Stimulated activated CD4-positive, alpha-beta T cell treated with anti-CD3 and anti-CD28 coated beads, Interleukin-12 subunit alpha, Interleukin-12 subunit beta, amount 100 ng/mL, for 4 hours (primary cell): ENCODE measurements at places on chromosomes 6 and 20.

DNA sequence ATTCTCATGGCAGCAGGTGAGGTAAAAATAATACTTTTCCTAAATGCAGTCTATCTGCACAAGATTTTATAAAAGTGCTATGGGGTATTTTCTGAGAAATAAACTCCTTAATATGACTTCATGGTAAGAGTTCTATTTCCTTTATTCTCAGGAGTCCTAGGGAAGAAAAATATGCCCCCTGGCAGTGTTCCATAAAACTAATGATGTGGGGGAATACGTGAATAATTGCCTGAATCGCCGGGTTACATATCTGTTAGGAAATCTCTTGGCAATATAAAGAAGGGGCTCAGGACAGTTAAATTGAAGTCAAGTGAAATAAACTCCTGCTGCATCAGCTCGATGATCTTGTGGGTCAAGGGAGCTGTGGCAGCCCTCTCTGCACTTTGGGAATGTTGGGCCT lies 229.7 kb downstream of the MAFB start:
- DNase-seq: no peak

- DNase-seq: no peak
Measured at GRCh38 chr6:8803181-8803760, 367.9 kb upstream of the SLC35B3 start.

- DNase-seq: no peak
Measured at GRCh38 chr20:2918096-2919049, 45.1 kb downstream of the PTPRA start.

DNA sequence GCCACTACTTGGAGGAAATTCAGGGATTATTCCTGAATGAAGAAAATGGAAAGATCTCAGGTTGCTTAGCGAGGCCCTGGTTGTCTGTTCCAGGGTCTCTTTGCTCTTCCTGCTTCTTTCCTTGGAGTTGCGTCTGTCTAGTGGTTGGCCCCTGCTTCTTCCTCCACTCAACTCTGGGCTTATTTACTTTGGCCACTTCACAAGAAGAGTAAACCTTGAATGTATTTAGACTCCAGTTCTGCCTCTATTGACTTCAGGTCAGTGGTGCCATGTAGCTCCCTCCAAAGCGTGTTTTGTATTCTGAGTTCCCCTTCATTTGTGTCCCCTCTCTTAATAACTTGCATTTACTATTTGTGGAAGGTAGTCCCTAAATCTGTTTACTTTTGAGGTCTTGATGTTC lies 456.5 kb downstream of the UTRN start:
- no peak for DNase-seq

- DNase-seq: peak; percentile 66
Measured at GRCh38 chr6:34235307-34236130, 1.2 kb upstream of the HMGA1 start.

- no peak for DNase-seq
Measured at GRCh38 chr6:7749478-7749877, 23.6 kb downstream of the BMP6 start.

DNA sequence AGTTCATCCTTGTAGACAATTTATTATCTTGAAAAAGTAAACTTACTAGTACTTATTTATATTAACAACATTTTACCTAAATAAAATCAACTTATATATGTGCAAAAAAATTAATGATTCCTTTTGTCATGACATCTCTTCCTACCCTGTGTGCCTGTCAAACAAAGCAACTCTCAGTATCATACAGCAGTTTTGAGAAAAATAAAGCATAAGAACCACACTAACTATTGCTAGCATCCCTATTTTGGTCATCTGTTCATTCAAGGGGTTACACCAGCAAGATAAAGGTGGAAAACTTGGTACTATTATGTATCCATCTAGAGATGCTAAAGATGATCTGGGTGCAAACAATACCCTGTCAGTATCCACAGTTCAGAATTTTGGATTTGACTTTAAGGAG lies 7.4 kb upstream of the HLA-DRB1 start:
- DNase-seq: no peak

GRCh38 chr6:34201455-34202107 lies 35.1 kb upstream of the HMGA1 start:
- no peak for DNase-seq

GRCh38 chr6:51495610-51496396 lies 591.6 kb downstream of the PKHD1 start:
- DNase-seq: no peak

GRCh38 chr20:46934746-46935287 lies 40.2 kb downstream of the EYA2 start:
- no peak for DNase-seq

DNA sequence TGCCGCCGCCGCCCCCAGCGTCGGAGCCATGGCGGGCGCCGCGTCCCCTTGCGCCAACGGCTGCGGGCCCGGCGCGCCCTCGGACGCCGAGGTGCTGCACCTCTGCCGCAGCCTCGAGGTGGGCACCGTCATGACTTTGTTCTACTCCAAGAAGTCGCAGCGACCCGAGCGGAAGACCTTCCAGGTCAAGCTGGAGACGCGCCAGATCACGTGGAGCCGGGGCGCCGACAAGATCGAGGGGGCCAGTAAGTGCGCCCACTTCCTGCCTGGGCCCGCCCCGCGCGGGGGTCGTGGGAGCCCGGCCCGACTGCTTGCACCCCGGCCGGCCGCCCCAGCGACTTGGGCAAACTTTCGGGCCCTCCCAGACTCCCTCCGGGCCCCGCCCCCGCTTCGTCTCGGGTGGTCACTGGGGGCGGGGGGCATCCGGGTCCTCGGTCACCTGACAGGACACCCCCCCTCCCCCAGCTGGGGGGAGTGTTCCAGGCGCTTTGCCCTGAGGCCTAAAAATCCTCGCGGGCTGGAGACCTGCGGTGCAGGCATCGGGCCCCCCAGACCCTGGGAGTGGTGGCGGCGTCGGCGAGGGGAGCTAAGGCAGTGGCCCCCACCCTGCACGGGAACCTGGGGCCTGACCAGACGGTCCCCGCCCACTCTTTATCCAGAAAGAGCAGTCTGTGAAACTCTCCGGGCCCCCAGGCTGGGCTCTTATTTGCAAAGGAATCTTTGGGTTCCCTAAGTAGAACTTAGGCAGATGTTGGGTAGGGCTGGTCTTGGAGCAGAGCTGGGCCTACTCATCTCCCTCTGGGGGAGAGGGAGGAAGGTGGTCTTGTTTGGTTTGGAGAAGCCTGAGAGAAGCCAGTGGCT lies 501 bp downstream of the PLCG1 start:
- DNase-seq: peak; percentile 53

DNA sequence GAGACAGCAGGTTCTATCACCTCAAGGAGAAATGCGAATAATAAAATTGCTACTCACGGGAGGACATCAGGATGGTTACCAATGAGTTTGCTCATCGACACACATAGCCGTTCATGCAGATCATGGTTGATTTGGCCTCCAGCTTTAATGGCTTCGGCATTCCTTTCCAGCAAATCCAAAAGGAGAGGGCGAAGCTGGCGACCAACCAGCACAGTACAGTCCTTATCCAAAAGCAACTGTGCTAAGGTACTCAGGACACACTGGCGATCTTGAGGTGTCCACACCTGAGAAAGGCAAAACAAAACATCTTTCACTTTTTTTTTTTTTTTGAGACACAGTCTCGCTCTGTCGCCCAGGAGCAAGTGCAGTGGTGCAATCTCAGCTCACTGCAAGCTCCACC lies 16.3 kb downstream of the MDN1 start:
- DNase-seq: no peak

GRCh38 chr6:37260444-37260843 lies 2.5 kb upstream of the TMEM217 start:
- no peak for DNase-seq

GRCh38 chr20:39492223-39492797 lies 530.2 kb downstream of the DHX35 start:
- DNase-seq: no peak

DNA sequence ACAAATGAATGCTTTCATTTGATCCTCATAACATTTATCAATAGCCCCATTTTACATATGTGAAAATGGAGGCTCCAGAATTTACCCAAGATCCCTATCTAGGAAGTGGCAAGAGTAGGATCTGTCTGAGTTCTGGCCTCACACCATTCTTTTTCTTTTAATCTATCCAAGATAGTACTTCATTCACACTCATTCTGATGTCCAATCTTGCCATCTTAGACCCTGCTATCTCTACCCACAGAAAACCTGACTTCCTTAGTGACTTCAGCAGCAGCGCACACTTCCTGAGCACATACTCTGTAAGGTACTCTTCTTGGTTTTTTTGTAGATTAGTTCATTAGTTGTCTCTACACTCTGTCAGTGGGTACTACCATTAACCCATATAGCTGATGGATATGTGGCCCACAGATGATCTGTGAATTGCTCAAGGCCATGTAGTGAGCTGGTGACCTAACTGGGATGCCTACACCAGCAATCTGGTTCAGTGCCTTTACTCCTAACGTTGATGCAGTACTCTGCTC lies 36.3 kb downstream of the COX4I2 start:
- DNase-seq: no peak

DNA sequence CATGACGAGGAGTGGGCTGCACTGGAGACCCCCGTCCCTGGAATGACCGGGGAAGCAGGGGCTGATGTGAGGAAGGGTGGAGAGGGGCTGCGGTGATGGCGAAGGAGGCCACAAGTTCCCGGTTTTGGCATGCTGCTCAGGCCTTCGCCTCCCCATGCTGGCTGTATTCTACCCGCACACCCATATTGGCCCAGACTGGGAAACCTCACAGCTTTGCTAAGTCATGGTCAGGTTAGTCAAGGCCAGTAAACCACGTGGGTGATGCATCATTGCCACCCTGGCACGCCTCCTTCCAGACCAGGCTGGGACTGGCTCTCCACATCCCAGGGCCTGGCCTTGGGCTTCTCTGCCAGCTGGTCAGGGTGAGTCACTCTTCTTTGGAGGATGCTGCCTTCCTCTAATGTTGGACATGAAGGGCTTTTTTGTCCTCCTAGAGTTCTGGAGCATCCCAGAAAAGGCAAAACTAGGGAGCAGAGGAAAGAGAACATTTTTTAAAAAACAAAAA lies 53.8 kb downstream of the PCNA start:
- DNase-seq: no peak

DNA sequence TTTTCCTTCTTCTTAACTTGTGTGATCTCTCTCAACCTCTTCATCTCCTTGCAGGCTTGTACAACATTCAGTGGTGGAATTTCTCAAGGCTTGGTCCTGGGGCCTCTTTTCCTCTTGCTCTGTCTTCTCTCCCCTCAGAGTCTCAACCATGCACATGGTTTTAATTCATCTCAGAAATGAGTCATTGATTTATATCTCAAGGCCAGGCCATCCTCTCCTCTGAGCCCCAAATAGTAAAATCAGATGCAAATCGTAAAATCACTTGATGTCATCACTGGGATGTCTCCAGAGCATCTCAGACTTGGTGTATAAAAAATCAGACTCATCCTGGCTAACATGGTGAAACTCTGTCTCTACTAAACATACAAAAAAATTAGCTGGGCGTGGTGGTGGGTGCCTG lies 85.0 kb downstream of the FNDC1 start:
- DNase-seq: no peak

DNA sequence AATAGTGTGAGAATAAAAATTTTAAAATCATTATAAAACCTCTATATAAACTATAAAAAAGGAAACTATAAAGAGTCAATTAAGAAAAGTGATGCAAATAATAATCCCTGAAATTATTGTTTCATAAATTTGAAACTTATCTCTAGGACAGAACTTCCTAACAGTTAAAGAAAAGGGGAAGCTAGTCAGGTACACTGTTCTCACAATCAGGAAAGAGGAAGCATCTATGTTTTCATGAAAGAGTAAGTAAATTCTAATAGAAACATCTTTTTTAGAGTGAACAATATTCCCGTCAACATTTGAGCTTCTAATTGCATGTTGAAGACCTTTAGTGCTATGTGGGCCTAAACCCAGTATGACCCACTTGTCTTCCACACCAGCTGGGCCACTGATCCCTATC lies 1.2 kb upstream of the ADGRF1 start:
- no peak for DNase-seq

DNA sequence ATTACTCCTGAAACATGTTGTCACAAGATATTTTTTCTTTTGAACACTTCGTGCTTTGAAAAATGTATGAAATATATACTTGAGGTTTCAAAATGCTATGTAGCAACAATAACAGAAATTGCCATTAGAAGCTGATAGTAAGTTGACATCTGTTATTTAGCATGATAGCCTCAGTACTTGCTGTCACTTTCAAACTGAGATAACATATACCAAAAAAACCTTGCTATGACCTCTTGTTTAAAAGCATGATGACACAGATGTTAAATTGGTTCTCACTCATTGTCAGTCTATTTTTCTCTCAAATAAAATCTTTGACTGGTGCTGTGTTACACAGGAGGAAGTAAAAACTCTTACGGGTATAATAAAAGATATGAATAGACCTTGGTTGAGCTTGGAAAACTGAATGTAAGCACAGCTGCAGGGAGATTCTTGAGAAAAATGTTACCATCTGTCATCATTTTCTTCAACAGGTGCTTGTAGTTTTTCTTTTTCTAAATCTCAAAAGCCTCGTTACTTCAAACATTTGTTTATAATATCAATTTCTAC lies 18.6 kb downstream of the MOXD1 start:
- DNase-seq: no peak

DNA sequence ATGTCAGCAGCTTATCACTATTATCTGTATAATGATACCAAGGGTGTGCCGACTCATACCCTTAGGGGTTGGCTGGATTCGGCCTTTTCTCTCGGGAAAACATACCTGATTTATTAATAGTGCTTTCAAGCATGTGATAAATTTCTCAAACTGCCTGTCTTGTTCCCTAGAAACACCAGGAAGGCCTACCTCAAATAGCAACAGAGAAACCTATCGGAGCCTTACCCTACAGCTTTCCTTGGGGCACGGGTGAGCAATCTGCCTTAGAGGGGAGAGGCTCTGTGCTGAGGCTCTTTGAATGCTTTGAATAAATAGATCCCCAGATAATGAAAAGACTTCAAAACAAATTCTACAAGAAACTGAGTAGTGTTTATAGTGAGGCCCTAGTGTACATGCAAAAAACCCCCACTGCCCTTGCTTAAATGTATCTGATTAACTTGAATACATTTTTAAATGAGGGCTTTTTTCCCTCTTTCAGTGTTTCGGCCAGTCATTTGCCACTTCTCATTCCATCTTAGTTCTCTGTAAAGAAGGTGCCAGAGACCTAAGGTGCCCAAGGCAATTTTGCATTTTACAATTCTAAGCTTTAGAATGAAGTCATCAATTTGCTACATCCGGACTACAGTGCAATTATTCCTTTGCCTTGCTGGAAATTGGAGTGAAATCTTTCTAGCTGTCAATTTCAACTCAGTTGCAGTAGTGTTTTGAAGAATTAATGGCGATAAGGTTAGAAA lies 320.1 kb downstream of the ESR1 start:
- no peak for DNase-seq

GRCh38 chr20:4555188-4555890 lies 166.4 kb upstream of the PRND start:
- DNase-seq: no peak

DNA sequence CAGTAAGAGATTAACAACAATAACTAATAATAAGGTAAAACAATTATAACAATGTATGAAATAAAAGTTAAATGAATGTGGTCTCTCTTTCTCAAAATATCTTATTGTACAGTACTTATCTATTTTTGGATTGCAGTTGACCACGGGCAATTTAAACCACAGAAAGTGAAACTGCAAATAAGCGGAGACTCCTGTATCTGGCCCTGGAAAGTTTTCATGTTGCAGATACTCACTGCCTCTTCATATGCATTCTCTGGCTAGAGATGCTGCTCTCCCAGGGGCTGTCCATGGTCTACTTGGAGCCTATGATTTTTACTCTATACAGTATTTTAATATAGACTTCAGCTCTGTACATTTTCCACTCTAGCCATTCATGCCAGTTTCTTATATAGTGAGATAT lies 230.8 kb downstream of the FUT9 start:
- no peak for DNase-seq

GRCh38 chr6:26032340-26033084 lies 54.7 kb upstream of the HFE start:
- no peak for DNase-seq

- DNase-seq: no peak
Measured at GRCh38 chr6:159753081-159753872, 8.6 kb upstream of the ACAT2 start.
